ENCODE measurements at places on chromosomes 11 and 22. TPM values are rescaled to one million over a fixed set of nuclear protein-coding genes. Genes with fewer than 3 reads are reported as not detected.

DNA sequence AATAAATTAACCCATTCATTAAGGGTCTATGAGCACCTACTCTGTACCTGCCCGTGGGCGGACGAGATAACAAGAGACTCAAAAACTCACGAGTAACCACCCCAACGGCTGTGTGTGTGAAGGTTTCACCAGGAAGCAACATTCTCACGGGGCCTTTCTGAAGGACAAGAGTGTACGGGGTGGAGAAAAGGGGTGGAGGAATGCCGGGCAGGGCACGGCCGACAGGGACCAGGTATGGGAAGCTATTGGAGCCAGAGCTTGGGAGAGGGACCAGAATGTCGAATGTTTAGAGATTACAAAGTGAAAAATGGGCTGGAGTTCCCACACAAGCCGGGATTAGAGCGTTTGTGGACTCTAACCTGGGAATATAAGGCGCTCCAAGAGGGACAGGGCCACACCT, 1.6 kb downstream of the KMT5B start:
- no peak for DNase-seq

DNA sequence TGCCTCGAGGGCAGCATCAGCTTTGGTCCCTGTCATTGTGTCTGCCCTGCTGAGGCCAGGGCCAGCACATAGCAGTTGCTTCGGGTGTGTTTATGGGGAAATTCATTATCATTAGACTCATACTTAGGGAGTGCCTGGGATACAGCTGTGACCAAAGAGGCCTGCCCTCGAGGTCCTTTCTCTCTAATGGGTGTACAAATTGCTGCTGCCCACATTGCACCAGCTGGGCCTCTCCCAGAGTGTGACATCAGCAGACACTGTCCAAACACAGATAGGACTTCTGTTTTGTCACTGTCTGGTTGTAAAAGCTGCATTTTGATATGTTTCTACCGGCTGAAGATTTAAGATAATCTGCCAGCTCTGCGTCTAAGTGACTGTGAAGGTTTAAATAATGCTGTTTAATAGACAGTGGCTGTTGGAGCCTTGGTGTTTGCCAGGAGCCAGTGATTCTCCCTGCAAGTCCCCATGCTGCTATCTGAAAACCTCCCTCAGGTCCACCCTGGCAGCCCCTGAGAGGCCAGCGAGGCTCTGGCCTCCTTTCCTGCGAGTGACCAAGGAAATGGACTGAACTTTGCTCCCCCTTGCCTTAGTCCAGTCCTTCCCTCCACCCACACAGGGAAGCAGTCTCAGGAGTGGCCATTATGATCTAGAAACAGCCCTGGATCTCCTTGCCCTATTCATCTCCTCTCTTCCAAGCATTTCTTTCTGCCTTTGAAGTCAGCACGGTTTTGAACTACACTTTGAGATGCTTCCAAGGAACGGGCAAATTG, 505.2 kb downstream of the TBC1D22A start:
- no peak for DNase-seq

DNA sequence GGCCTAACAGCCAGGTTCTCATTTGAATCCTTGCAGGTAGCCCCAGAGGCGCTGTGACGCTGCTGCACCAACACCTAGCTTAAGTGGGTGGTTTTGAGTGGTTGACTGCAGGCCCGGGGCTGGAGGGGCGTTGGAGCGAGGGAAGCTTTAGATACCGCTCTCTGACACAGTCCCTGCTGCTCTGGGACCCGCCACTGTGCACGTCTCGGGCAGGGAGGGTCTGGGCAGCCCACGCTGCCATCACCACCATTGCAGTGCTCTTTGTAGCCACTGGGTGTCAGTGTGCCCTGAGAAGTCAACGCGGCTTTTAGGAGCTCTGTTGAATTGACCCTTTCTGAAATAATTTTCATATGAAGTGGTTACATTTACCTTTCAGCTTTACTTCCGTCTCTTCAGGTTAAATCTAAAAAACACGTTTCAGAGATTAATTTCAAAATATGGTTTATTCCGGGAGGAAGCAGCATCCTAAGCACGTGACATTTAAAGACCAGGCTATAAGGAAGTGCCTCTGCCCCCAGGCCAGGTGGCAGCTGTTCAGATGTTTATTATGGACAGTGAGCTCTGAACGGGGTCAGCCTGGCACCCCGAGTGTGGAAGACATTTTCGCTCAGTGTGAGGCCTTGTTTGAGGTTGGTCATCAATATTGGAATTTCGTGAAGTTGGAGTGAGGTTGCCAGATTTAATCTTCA, 30.9 kb upstream of the PARVB start:
- peak; percentile 59 for DNase-seq

DNA sequence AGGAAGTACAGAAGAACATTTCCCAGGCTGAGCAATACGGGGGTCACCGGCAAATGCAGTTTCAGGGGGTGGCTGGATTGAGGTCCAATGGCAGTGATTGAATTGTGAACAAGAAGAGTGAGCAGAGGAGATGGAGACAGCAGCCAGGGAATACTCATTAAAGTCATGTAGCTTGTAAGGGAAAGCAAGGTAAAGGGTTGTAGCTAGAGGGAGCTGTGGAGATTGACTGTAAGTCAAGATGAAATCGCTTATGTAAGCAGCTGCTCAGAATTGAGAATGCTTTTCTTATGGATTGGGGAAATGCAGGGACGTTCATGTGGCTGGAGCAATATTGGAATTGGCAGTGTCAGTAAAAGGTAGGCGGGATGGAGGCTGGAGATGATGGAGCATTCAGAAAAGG, 111.4 kb upstream of the TBCEL start:
- peak; percentile 49 for DNase-seq

APOA5 gene
- not detected for total RNA-seq

GRCh38 chr11:11456866-11457265, 103.8 kb upstream of the CSNK2A3 start:
- DNase-seq = no peak

DNA sequence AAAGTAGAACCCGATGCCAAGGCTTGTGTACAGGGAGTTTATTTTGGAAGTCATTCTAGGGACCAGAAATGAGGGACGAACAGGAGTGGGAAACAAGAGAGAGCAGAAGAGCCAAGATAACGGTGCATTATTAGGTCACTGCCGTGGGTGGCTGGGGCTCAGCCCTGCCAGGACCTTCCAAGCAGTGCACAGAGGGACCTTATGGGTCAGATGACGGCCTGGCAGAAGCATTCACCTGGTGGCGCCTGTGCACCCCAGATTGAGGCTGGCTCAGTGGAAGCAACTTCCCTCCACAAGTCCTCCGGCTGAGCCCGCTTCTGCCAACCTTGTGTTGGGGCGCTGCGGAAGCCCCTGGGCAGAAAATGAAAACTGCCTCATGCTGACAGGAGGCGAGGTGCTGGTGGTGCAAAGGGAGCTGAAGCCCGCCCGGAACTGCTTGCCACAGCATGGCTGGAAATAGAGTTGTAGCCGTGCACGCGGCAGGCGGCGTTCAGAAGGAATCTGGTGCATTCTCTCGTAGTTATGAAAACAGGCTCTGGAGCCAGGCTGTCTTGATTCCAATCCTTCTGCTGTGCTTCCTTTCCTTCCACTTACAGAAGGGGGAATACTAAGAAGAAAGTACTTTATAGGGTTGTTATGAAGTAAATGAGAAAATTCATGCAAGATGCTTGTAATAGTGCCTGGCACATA, 22.2 kb upstream of the TP53I11 start:
- no peak for DNase-seq

DNA sequence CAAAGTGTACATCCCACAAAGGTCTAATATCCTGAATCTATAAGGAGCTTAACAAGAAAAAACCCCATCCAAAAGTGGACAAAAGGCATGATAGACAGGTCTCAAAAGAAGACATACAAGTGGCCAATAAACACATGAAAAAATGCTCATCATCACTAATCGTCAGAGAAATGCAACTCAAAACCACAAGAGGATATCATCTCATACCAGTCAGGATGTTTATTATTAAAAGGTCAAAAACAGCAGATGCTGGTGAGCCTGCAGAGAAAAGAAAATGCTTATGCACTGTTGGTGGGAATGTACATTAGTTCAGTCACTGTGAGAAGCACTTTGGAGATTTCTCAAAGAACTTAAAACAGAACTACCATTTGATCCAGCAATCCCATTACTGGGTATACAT, 12.7 kb downstream of the LGALS12 start:
- DNase-seq = peak; percentile 63

DNA sequence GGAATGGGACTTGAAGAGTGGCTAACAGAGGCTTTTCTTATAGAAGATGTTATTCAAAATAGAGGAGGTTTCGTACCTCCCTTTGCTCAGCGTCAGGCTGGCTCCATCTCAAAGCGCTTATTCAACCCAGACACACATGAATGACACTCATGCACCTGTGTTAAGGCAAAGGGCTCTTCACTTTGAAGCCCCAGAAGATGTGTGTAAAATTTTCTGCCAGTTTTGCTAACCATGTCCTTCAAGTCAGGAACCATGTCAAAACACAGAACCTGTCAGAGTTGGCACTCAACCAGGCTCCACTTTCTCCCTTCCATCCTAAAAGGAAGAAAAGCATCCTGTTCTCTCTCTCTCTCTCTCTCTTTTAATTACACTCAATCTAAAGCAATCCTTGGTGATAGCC, 352.8 kb upstream of the NARS2 start:
- no peak for DNase-seq

- DNase-seq = no peak
Observed at GRCh38 chr11:95736809-95737208, 52.8 kb downstream of the FAM76B start.

All from myocyte (in vitro differentiated cells).